SK-MEL-5 (cell line): ENCODE measurements at places on chromosomes 7 and 10. TPM values are rescaled to one million over a fixed set of nuclear protein-coding genes. Genes with fewer than 3 reads are reported as not detected.

GRCh38 chr10:91652364-91652763, 19.5 kb upstream of the PPP1R3C start:
- DNase-seq = peak; percentile 65

WEE2 gene
- total RNA-seq = not detected in 2 replicates

- DNase-seq = no peak
Measured at GRCh38 chr7:25381818-25382589, 153.7 kb upstream of the NPVF start.

DNA sequence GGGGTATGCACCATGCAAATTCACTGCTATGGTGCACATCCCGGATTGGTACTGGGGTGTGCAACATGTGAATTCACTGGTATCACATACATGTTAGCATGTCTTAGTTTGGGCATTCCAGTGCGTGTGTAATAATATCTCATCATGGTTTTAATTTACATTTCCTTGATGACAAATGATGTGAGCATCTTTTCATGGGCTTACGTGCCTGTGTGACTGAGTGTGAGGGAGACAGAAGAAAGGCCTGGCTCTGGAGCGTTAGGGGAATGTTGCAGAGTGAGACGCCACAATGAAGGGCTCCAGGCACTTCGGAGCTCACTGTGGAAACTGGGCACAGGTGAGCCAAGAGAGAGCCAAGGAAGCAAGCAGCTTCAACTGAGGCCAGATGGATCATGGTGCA, 162.6 kb downstream of the UBE2H start:
- DNase-seq = no peak

EIF4H gene
- 326 and 351 TPM in 2 replicates for total RNA-seq

FAM237B gene
- total RNA-seq = not detected in 2 replicates

GRCh38 chr7:136940917-136941316, 72.5 kb downstream of the CHRM2 start:
- no peak for DNase-seq
